Activated CD4-positive, CD25-positive, alpha-beta regulatory T cell treated with anti-CD3 and anti-CD28 coated beads, Interleukin-2, amount 50 U/mL, for 24 hours (primary cell): ENCODE measurements at places on chromosomes 2 and 18.

- ATAC-seq, result no peak
Observed at GRCh38 chr2:11288431-11288830, 56.0 kb downstream of the ROCK2 start.

DNA sequence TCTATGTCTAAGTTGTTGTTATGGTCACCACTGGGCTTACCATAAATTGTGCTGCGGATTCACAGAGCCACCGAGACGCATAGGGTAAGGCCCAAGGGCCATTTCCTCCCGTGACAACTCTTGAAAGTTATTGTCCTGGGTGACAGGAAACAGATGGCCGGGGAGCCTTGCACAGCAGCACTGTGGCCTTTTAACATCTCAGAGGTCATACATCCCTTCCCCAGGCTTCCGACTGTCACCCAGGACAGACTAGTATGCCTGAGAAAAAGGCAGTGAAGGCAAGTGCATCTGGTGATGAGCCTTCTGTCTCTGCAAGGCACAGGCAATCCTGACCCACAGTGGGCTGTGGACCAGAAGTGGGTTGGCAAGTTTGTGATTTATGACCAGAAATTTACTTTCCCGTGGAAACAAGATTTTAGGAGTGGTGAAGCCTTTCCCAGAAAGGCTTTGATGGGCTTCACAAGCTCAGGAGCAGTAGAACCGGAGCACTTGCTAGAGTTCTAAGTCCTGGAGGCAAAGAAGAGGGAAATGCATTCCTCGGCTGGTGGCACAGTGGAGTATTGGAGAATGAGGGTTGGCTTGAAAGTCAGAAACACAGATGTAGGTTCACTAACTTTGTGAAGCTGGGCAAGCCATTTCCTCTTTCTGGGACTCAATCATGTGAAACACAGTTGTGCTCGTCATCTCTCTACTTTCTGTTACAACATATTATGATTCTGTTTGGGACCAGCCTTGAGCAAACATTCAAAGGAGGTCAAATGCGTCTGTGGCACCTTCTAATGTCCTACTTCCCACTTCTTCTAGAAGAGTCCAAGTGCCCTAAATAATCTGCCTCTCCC is 2.0 kb upstream of the CAPN14 start:
- peak; percentile 41 for ATAC-seq

DNA sequence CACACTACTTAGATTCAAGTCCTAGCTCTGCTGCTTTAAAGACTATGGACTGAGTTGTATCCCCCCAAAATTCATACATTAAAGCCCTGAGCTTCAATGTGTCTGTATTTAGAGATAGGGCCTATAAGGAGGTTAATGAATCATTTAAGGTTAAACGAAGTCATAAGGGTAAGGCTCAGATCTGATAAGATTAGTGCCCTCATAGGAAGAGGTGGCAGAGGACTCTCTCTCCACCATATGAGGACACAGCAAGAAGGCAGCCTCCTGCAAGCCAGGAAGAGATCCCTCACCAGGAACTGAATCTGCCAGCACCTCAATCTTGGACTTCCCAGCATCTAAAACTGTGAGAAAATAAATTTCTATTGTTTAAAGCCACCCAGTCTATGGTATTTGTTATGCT is 3.1 kb upstream of the CYTIP start:
- peak; percentile 35 for ATAC-seq

DNA sequence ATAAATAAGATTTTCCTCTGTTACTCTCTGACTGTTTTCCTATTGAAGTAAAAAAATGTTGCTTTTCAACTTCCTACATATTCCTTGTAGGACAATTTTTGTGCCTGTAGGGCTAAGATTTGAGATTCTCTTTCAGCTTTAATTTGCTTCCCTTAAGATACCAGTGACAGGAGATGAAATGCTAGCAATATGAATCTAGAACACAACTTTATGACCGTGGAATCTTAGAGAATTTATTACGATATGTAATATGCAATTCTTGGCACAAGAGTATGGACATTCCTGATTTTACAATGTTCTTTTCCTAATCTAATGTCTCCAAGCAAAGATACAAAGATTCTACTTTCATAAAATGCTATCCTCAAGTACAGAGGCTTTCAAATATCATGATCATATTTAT is 180.9 kb downstream of the KCNE4 start:
- no peak for ATAC-seq
